ENCODE measurements at places on chromosomes 7 and 10. TPM values are rescaled to one million over a fixed set of nuclear protein-coding genes. Genes with fewer than 3 reads are reported as not detected.

Gene TSPAN12
- 26.0 TPM for total RNA-seq

Gene HMX2
- total RNA-seq, result not detected

Gene MAGI2
- total RNA-seq, result 6.7 TPM

Gene AKR1C8
- not detected for total RNA-seq

GRCh38 chr7:127504715-127505114 lies 80.7 kb downstream of the GCC1 start:
- DNase-seq, result peak; percentile 6

GRCh38 chr10:73785721-73786511 lies 510 bp downstream of the ZSWIM8 start:
- DNase-seq, result peak; percentile 78

DNA sequence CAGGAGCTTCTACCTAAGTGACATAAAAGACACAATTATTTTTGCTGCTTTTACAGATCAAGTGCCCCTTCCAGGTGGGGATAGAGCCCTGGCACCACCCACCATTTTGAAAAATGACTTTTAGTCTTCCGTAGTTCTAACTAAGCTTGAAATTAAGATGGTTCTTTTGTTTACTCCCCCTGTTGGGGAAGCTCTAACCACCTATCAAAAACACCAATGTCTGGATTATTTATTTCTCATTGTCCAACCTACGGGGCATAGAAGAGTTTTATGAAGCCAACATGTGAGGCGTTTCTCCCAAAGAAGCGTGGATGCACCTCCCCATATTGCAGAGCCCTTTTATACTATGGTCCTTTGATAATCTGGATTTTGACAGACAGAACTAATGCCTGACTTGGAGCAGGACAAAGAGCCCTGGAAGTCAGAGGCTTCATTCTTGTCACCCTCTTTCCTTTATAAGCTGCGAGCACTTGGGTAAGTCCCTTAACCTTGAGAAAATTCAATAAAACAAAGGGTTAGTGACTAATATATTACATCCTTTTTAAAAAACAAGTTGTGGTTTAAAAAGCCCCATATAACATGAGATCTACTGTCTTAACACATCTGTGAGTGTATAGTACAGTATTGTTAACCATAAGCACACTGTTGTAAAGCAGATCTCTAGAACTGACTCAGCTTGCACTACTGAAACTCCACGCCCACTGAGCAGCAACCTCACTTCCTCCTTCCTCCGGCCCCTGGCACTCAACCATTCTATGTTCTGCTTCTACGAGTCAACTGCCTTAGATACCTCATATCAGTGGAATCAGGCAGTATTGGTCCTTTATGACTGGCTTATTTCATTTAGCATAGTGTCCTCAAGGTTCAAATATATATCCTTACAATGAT lies 67.5 kb downstream of the ATXN7L1 start:
- DNase-seq, result no peak

GRCh38 chr10:23141995-23142394 lies 46.6 kb downstream of the MSRB2 start:
- DNase-seq, result no peak

GRCh38 chr7:70527520-70528115 lies 604.3 kb upstream of the GALNT17 start:
- no peak for DNase-seq

- peak; percentile 23 for DNase-seq
Measured at GRCh38 chr7:148699782-148700629, 1.3 kb downstream of the CUL1 start.

- DNase-seq, result no peak
Measured at GRCh38 chr10:87868277-87868676, 4.9 kb downstream of the PTEN start.

DNA sequence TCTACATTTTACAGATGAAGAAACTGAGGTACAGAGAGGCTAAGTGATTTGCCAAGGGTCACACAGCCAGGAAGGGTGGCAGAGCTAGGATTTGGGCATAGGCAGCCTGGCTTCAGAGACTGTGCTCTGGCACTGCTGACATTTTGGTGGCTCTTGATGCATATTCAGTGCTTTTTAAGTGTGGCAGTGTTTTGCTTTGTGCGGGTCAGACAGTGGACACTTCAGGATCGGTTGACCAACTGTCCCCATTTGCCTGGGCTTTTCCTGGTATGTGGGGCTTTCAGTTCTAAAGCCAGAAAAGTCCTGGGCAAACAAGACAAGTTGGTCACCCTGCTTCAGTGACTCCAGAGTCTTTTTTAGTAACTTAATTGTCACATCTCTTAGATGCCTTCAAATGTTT lies 35.0 kb downstream of the SUFU start:
- DNase-seq, result no peak

GRCh38 chr7:32393861-32394260 lies 96.3 kb downstream of the LSM5 start:
- DNase-seq, result no peak

DNA sequence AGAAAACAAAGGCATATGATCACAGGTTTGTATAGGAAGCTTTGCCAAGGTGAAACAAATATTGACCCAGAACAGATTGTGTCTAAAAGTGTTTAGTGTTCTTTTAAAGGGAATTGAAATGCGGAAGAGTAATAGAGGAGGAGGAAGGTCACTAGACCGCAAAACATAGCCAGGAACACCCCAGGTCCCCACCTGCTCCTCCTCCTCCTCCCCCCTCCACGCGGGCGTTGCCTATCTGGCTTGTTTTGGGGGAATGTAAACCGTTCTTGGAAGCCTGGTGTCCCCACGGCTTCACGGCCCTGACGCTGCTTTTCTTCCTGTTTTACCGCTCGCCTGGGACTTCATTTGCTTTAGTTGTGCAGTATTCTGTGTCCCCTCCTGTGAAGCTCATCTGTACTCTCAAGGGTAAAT lies 81.0 kb upstream of the PFKP start:
- DNase-seq, result no peak

DNA sequence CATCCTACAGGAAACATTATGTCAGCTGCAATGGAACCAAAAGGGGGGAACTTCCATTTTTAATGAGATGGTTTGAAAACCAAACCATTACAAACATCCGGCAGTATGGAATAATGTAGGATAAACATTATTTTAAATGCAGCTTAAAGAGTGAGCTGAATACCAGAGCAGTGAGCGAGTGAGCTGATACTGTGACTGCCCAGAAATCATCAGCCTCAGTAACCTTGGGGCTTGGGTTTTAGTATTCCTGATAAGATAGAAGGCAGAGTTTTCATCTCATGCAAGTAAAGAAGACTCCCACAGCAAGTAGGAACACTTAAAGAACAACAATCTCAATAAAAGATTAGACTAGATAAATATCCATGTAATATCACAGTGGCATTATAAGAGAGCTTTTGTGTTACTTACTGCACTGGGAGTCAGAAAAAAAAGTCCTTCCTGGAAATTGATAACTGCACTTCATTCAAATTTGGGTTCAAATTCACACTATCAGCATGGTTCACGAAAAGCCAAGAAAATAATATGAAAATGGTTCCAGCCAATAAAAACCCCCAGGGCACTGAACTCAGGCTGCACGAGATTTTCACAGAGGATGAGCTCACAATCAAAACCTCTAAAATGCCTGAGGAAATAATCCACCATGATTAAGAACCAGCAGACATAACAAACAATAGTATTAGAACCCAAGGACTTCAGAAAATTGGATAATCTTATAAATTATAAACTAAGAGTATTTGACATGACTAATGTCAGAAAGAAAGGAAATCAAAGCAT lies 115.7 kb downstream of the MTPAP start:
- no peak for DNase-seq

DNA sequence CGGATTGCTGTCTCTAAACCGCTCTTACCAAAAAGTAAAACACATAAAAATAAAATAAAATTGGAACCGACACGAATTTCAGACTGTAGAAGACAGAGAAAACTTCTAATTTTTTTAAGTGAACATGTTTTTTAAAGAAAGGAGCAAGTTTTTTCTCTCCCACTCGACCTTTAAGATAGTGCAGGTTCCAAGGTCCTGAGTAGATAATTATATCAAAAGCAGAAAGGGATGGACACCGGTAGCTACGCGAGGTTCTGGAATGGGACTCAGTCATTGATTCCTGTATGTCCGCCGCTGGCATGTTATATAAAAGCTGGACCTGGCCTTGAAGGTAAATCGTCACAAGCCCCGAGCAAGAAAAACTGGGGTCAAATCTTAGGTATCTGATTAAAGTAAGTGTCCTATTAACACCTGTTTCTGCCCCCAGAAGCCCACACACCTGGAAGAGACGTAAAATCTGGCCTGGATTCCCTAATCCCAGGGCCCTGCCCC lies 462 bp upstream of the CISD1 start:
- DNase-seq, result no peak

GRCh38 chr10:95373660-95374059 lies 82.9 kb upstream of the PDLIM1 start:
- no peak for DNase-seq

DNA sequence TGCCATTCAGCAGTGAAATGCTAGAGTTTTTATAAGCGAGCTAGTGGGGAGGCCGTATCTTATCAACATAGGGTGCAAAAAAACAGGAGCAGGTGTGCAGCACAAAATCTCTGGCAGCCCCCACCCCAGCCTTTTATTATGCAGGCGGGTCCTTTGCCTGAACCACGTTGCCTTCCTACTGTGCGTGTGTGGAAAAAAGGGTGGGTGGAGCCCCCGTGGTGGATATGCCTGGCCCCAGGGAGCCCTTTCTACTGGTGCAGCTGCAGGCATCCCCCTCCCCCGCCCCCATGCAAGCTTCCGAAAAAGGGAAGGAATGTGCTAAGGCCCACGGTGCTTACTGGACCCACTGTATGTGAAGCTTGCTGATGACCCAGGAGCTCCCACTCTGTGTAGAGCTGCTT lies 175.9 kb downstream of the USP6NL start:
- DNase-seq, result no peak

DNA sequence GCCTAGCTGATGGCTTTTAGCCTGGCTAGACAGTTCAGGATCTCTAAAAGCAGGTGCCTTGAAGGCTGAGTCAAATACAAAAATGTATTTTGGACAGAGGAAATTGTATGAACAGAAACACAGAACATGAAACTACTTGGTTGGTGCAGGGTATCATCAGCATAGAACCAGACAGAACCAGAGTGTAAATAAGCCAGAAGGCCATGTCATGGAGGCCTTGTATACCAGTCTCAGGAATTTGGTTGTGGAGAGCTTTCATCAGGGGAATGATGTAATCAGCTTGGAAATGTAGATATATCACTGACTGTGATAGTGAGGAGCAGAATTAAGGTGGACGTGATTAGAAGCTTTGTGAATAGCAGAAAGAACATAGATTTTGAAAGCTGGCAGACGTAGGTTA lies 82.9 kb downstream of the CFTR start:
- no peak for DNase-seq

DNA sequence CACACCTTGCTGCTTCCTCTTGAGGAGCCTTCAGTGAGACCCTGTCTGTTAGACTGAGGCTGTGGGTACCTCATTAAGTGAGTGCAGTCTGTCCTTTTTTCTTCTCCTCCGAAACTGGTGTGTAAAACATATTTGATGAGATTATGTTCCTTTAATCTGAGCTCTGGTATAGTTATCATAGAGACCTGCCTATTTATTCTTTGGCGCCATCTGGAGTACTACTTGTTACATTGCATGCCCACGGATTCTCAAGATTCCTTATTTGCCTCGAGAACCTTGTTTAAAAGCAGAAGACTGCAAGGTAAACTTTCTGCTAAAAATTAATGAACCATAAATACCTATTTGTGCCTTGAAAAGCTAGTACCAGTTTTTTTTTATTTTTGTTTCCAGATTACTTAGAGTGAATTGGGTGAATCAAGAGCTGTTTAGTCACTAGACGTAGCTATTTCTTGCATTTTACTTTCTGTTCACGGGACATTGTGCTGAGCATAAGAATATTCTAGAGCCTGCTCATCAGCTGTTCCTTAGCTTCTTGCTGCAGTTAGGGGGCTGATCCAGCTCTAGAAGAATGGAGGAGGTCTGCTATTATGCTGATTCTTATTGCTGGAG lies 16.9 kb upstream of the STMP1 start:
- peak; percentile 70 for DNase-seq

- peak; percentile 32 for DNase-seq
Measured at GRCh38 chr10:44046605-44047004, 338.3 kb downstream of the CXCL12 start.

GRCh38 chr7:50988465-50988864 lies 205.8 kb upstream of the GRB10 start:
- no peak for DNase-seq

GRCh38 chr10:117462424-117462792 lies 80.1 kb upstream of the EMX2 start:
- DNase-seq, result peak; percentile 35

GRCh38 chr7:18590241-18590640 lies 94.7 kb downstream of the HDAC9 start:
- DNase-seq, result no peak

- no peak for DNase-seq
Measured at GRCh38 chr10:3435671-3436070, 263.1 kb upstream of the PITRM1 start.

GRCh38 chr10:7033031-7033430 lies 377.8 kb downstream of the SFMBT2 start:
- DNase-seq, result no peak

DNA sequence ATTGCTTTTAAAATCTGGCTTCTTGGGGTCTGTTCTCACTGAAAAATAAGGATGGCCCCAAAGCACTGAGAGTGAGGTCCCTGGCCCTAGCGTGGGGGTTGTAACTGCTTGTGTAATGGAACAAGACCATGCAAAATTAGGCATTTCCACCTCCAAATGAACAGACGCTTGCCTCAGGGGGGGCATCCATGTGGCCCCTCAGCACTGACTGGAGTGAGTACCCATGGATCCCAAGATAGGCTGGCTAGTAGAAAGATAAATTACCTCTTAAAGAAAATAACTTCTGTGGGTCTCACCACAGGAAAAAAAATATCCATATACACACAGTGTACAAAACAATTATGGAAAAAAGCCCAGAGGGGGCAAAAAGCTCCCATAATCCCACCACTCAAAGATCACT lies 15.2 kb upstream of the CPA1 start:
- no peak for DNase-seq

DNA sequence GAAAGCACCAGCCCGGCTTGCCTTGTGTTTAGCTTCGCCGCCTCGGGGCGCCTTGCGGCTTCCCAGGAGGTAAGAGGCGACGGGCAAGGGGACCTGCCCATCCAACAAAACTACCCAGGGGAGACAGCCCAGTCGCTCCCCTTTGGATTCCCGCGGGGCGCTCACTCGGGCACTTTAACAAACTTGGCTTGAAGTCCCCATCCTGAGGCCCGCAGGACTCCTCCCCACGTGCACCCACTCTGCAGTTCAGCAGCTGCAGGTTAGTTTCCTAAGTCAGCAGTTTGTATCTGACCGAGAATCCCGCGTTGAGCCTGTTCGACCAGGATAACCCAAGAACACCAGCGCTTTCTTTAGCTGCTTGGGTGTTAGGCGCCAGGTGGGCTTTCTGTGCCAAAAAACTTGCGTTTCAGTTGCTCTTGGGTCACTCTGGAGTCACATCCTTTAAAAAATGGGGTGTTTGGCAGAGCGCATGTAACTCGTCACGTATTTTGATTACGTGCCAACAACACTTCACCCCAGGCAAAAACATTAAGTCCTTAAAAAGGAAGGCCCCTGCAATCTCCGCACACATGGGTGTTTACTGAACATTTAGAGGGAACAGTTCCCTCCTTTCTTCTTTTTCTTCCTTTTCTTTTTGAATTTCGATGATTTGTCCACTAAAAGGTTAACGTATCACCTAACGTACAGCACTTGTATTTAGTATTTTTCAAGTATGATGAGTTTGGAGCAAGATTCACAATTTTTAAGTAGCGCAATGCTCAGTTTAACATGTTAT lies 876 bp downstream of the DNAH11 start:
- DNase-seq, result peak; percentile 8
